IPS DF 6.9 (cell line): ENCODE measurements at places on chromosomes 6 and 20.

- no peak for DNase-seq
These were observed 951.1 kb upstream of the ADGRB3 start for GRCh38 chr6:67683960-67684359.

DNA sequence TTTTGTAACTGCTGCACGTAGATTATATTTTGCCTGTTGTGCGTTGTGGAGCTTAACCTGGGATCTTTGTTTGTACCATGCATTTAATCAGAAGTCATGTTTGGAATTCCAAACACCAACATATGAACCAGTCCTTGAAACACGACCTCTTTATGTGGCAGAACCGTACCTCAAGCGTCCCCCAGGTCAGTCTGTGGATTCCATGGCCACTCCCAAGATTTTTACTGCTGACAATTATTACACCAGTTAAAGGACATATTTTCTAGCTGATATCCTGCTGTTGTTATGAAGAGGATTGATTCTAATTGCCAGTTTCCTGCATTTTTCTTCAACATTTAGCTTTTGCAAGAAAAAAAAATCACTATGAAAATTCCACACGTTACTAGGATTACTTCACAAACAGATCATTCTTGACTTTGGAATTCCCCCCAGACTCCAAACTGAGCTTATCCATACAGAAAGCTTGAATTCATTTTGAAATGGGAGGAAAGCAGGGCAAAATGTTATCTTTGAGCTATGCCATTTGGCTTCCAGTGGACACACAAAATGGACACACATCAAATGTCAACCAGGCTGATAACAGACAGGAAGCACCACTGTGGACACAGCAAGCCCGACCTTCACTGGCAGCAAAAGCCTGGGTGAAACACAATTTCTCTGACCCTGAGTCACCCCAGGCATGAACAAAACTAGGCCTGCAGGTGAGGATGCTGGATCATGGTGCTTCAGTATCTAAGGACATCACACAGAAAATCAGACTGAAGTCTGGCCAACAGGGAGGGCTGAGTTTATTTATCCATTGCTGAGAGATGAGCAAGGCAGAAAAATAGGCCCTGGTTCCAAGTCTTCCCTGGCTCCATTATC lies 542.9 kb upstream of the JAG1 start:
- DNase-seq, result no peak

GRCh38 chr6:147255948-147256674 lies 51.9 kb downstream of the STXBP5 start:
- no peak for DNase-seq

- no peak for DNase-seq
These were observed 49.2 kb downstream of the FYN start for GRCh38 chr6:111823831-111824607.

GRCh38 chr20:58229198-58229798 lies 845 bp upstream of the ANKRD60 start:
- no peak for DNase-seq

GRCh38 chr20:33407251-33407650 lies 5.9 kb upstream of the CDK5RAP1 start:
- DNase-seq, result no peak

DNA sequence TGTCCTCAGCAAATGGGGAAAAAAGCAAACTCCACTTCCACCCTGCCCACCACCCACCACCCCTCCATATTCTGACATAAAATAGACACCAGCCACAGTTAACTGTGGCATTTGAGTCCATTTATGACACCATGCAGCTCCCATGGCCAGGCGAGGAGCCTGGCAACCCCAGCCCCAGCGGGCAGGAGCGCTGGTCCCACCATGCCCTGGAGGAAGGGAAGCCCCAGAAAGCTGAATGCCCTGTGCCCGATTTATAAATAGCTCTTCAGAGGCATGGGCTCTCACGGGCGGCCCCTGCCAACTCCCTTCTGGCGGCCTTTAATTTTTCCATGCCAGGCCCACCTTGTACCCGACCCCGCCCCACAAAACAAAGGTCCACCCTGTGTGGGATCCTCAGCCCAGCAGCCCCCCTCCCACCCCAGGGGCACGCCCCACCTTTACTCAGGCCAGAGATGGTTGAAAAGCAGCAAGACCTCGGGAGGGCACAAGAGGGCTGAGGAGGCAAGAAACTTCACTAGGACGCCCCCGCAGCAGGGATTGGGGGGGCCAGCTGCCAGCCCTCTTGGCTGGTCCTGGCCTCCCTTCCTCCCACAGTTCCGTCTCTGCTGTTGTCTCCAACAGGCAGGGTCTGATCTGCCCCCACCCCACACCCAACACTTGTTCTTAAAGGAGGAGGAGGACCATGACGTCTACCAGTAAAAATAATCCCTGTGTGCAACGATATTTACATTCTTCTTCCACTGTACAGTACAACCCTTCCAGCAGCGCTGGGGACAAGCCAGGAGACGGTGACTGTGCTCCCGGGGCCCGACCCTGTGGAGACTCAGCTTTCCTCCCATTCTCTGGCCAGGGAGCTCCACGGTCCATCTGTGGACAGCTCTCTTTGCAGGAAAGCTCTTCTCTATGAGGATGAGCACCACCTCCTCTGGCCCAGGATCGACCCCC lies 115.6 kb upstream of the CDYL start:
- no peak for DNase-seq
